ENCODE measurements at places on chromosomes 4 and X.

- no peak for DNase-seq
Observed at GRCh38 chr4:170229006-170229405, 139.2 kb upstream of the AADAT start.

- DNase-seq: no peak
Observed at GRCh38 chrX:9671998-9672397, 93.6 kb downstream of the GPR143 start.

DNA sequence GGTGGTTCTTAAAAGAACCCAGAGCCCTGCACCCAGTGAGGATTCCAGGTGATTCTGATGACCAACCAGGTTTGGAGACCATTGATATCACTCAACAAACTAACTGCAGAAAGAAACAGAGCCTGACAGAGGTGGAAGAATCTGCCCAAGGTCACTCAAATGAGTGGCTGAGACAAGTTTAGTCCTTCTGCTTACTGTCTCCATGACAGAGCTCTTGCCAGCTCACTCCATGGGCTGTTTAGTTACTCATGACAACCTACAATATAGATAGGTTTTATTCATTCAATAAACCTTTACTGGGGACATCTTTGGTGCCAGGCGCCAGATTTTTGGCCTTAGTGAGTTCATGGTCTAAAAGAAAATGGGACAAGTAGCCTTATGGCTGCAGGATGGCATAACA, 124.3 kb downstream of the RAB28 start:
- DNase-seq: no peak

GRCh38 chr4:40656201-40656863, 26.7 kb upstream of the RBM47 start:
- DNase-seq: no peak

DNA sequence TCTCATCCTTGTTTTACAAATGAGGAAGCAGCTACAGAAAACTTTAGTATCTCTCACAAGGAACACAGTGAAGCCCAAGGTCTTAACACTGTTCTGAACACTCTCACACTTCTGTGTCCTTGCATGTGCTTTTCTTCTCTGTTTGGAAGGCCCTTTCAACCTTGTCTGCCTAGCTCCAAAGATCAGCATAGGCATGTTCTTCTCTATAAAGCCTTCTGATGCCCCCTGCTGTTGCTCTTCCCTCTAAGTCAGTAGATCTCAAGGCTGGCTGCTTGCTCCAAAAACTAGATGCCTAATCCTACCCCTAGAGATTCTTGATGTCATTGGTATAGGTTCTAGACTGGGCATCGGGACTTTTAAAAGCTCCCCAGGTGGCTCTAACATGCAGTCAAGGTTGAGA, 5.9 kb downstream of the APOO start:
- DNase-seq: no peak

DNA sequence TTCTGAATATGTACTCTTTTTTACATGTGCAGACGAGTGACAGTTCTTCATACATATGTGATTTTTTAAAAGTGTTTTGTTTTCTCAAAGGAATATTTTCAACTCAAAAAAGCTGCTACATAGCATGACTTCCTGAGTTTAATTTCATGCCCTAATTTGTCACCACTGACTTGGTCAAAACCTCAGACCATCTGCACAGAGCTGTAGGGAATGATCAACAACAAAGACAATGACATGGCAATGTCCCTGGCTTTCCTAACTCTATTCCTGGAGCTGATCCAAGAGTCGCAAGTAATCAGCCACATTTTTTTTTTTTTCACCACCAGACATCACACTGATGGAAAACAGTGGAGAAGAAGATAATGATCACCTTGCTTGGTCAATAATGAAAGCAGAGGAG, 97.7 kb downstream of the TMA16 start:
- DNase-seq: no peak

DNA sequence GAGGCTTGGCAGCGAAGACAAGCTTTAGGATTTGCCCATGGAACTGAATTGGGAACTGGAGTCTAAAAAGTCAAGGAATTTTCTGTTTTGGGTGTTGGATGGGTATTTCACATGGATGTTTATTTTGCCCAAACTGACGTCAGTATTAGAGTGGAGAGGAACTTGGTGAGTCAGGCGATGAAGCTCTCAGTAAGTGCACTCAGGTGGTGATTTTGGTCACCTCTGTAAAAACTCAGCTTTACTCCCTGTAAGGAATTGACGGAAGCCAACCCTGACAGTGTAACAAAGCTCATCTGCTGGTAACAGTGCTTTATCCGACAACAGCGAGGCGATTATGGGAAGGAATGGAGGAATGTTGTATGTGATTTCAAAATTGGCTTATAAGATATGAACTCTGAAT, 77.0 kb upstream of the PGRMC2 start:
- DNase-seq: no peak

DNA sequence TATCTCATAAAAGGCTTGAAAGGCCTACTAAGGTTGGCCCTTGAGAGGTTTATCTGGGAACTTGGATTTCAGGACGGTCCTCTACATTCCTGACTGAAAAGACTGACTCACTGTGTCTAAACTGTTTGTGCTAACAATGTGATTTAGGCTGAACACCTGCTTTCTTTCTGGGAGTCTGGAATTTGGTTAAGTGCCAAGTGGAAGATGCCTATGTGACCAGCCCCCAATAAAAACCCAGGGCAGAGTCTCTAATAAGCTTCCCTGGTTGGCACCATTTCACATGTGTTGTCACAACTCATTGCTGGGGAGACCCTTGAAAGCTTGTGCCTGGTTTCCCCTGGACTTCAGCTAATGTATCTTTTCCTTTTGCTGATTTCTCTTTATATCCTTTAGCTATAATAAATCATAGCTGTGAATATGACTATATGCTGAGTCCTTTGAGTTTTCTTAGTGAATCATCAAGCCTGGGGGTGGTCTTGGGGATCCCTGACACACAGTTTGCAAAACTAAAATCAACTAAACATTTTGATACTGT, 55.1 kb downstream of the GPR82 start:
- no peak for DNase-seq

- no peak for DNase-seq
Observed at GRCh38 chr4:11106190-11106589, 322.5 kb downstream of the HS3ST1 start.

GRCh38 chrX:113212052-113212451, 371.4 kb upstream of the AMOT start:
- no peak for DNase-seq

DNA sequence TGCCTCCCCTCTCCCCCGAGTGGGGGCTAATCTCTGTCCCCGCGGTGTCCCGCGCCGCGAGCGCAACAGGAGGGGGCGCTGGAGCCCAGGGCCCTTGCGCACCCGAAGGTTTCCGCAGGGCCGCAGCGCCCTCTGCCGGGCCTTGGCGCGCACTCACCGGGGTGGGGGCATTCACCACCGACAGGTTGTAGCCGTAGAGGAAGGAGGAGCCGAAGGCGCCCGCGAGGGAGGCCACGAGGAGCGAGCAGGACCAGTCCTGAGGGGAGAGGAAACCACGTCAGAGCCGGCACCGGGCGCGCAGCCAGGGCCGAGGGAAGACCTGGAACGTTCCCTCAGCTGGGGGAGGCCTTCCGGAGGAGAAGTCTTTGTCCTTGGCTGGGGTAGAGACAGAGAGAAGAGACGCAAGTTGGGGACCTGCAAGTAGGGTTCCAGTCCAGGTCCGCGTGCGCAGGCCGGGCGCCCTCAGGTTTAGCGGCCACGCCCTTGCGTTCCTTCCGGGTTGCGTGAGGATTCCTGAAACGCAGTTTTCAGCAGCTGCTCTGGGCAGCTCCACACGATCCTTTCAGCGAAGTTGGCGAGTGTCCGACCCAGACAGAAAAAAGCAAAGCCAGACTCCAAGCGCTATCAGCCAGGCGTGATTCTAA, 2.4 kb downstream of the SLC2A9 start:
- DNase-seq: peak; percentile 84

DNA sequence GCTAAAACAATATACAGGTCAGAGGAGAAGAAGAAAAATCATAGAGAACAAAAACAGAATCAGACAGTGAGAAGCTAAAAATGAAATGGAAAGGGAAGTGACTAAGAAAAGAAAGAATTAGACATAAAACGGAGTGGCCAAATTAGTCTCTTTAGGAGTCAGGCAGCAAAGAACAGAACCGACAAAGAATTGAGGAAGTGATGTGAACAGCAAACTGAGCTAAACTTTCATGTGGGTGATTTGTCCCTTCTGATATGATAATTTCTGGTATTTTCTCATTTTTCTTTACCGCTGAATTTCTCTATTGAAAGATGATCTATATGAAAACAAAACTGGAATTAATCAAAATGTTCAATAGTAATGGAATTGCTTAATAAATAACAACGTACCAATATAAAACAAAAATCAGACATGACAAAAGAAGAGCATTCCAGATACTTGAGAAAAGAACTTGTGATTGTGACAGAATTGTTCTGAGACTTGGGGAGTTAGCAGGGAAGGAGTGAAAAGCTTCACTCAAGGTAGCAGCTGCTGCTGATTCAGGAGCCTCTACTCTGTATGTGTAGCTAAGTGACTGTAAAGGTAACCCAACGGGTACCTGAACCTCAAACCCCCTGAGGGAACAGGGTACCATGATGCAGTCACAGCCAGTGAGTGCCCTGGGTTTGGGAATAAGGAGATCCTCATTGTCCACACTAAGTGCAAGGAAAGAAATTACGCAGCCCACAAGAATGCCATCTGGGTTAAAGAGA, 8.8 kb downstream of the TAPT1 start:
- DNase-seq: no peak

- no peak for DNase-seq
Observed at GRCh38 chrX:64850371-64851082, 125.7 kb downstream of the ZC4H2 start.

DNA sequence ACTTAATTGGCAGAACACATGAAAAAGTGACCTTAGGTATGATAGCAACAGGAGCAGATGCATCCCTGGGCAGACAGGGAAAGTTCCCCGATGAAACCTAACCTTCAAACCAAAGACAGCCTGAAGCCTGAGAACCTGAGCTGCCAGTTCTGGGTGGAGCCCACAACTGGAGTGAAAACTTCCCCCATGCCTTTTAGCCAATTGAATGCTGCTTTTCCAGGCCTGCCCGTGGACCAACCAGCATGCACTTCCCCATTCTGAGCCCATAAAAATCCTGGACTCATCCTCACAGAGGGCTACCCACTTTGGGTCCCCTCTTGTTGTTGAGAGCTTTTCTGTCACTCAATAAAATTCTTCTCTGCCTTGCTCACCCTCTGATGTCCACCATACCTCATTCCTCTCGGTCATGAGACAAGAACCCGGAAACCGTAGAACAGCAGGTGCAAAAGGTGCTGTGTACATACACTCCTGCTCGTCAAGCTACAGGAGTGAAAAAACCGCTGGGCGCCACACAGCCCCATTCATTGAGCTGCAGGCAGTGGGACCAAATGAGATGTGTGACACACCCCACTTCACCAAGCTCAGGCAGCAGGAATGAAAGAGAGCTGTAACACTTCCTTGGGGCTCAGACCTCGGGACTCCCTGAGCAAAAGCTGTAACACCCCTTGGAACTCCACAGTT, 13.9 kb upstream of the SLC7A11 start:
- no peak for DNase-seq

GRCh38 chr4:166143227-166143626, 270.2 kb downstream of the TLL1 start:
- DNase-seq: no peak

GRCh38 chrX:329291-329910, 10.8 kb upstream of the GTPBP6 start:
- DNase-seq: no peak

GRCh38 chr4:26287756-26288155, 33.1 kb upstream of the RBPJ start:
- no peak for DNase-seq

DNA sequence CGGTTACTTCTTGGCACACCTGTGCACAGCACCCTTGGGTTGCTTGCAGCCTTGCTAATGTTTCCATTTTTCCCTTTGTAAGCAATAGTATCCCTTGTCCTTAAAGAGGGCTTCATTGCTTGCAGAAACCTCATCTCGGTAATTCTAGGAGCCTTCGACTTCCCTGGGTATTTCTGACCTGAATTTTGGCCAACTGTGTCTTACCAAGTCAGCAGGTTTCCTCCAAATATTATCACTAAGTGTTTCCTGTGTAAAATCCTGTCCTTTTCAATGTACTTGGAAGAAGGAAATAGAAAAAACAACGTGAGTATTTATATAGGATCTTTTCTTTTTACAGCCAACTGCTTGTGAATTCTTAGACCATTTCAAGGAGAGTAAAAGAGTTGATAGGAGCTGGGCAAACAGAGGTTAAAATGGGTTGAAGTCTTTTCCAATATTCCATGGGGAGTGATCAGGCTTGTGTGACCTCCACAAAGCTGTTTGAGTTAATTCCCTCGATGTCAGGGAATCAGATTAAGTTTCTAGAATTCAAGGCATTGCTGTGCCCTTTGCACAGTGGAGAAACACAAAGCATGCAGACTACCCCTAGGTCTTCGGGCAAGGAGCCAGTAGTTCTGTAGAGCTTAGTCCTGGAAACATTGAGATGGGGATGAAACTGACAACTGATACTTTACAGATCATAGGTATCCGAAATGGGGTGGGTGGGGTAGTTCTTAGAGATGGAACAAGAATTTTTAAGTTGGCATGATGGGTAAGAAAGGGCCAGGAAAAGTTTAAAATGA, 209.9 kb downstream of the CPE start:
- no peak for DNase-seq

- DNase-seq: no peak
Observed at GRCh38 chrX:136752796-136753195, 27.9 kb downstream of the ARHGEF6 start.

GRCh38 chr4:78923464-78924312, 15.6 kb downstream of the PAQR3 start:
- DNase-seq: no peak

- no peak for DNase-seq
Observed at GRCh38 chrX:5415738-5416137, 812.9 kb downstream of the NLGN4X start.

GRCh38 chrX:121496966-121497365, 449.6 kb downstream of the GLUD2 start:
- DNase-seq: no peak

DNA sequence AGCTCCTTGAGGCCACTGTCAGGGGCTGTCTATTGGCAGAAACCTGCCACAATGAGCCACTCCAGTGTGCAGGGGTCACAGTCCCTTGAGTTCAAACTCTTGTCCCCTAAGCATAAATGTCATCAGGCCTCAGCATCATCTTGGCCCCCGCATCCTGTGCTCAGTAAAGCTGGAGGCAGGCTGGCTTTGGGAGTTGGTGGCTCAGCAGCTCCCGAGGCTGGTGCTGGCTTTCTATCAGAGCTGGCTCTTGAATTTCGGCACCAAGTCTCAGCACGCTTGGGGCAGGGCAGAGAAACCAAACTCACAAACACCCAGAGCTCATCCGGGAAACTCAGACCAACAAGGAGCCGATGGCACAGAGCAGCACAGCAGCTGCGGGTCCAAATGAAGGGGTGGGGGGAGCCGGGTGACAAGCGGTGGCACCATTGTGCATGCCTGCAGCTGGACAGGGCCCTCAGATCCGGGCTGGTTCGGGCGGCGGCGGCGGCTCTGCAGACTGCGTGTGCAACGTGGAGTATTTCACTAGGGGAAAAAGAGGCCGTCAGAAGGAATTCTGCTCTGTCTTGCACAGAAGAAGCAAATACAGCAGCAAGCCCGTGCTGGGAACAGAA, 75.5 kb downstream of the MTMR1 start:
- DNase-seq: no peak

GRCh38 chr4:178105242-178105641, 663.0 kb upstream of the AGA start:
- DNase-seq: no peak

GRCh38 chr4:176376032-176376614, 56.4 kb downstream of the SPCS3 start:
- no peak for DNase-seq
